NCI-H774 (cell line): ENCODE measurements at places on chromosomes 12 and 14.
A peak's percentile ranks its signal among the peaks of the same experiment; 100 is the strongest.

- DNase-seq, result no peak
These were observed 10.2 kb downstream of the SPRYD3 start for GRCh38 chr12:53068811-53069585.

DNA sequence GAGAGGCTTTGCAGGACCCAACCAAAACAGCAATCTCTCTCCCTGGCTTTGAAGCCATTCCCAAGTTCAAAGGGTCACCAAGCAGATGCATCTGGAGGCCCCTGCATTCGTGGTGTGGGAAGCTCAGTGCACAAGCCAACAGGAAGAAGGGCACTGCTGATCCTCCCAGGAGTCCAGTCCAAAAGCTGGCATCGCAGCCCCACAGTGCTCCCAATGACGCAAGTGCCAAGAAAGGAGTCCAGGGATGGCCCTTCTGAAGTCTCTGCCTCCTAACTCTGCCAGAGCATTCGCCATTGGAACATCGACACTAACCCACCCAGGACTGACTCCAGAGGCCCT is 25.1 kb downstream of the PXN start:
- DNase-seq, result no peak

GRCh38 chr12:47744005-47744651 is 14.6 kb downstream of the RAPGEF3 start:
- DNase-seq, result peak; percentile 60

DNA sequence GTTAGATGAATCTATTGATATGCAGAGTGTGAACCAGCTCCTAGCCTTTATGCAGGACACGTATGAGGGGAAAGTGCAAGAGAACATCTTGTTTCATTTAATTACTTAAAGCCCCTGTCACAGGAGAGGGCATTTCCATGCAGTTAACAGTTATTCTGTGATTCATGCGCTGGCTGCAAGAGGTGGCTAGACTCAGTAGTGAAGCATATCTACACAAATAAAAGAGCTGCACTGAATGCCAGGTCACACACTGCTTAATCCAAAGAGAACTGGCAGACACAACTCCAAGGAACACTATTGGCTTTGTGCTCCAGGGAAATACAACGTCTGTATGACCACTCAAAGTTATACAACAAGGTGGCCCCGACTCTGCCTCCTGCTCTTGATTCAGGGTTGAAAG is 394.1 kb downstream of the C12orf75 start:
- DNase-seq, result no peak

DNA sequence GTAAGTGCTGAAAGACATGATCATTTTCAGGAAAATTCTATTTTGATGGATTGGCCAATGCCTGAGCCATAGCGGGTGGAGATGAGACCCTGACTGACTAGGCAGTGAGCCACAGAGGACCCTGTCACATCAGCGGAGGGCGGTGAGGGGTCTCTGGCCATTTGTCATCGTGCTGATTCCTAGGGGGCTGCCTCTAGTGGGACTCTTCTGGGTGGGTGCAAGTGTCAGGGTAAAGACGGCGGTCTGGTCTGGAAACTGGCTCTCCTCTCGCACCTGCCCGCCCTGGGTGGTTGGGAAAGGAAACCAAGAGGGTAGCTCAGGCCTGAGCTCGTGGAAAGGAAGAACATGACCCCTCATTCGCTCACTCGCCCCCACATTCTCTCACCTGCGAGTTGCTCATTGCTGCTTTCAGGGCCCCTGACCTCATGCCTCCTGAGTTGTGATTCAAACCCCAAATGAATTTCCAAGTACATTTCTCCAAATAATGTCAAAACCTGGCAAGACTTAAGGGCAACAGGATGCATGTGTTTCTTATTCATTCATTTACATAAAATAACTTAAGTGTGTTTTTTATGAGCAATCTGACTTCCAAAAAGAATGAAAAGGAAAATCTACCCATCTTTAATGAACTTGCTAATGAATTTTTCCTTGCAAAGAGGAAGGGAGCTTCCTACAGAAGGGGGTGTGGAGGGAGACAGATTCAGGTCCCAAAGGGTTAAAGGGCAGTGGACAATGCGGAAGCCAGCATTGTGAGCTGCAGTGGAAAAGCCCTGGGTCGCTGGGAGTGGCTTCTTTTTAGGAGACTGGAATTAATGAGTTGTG is 12.8 kb downstream of the MEG3 start:
- DNase-seq, result no peak

DNA sequence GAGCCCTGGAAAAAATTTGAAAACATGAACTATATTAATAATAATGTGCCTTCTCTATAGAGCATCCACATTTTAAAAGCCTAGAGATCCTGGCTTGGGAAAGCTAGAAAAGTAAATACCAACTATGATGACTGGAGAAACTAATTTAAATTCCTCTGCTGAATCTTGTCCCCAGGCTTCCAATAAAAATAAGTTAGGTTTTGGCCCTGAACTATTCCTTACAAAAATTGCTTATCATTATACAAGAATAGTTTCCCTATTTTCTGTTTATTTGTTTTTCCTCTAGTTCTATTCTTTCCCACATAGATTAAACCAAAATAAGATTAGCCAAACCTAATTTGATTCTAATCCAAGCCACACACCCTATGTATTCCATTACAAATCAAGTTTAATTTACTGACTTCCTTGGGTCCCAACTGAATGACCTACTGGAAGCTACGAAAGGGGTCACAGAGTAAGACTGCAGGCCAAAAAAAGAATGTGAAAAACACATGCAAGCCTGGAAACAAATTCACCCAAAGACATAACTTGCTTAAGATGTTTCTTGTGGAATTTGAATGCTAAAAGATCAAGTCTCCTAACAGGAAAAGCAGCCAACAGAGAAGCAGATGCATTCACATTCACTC is 133.0 kb downstream of the PAWR start:
- no peak for DNase-seq

- no peak for DNase-seq
These were observed 53.7 kb upstream of the PLEKHA5 start for GRCh38 chr12:19075711-19076340.

DNA sequence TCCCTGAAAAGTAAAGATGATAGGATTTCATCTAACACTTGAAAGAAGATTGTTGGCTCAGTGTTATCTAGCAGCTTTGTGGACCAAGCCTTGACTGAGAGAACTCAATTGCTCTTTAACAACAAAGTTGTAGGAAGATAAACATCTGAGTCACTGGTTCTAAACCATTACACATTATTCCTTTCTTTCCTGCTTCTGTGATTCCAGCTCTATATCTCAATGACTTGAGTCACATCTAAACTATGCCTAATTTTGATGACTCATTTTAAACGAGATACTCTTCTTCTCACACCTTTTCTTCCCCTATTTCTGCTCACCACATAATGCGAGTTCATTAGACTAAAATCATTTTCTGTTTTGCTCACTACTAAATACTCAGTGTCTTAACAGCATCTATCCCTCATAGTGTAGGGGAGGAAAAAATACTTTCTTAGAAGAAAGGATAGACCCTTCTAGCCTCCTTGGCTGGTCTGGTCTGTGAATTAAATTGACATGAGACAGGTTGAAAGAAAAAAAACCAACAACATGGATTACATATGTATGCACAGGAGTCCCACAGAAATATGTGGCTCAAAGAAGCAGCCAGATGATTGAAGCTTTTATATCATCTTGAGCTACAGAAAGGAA is 201.4 kb downstream of the C12orf50 start:
- DNase-seq, result no peak

GRCh38 chr12:98154850-98155249 is 360.5 kb upstream of the TMPO start:
- peak; percentile 36 for DNase-seq

DNA sequence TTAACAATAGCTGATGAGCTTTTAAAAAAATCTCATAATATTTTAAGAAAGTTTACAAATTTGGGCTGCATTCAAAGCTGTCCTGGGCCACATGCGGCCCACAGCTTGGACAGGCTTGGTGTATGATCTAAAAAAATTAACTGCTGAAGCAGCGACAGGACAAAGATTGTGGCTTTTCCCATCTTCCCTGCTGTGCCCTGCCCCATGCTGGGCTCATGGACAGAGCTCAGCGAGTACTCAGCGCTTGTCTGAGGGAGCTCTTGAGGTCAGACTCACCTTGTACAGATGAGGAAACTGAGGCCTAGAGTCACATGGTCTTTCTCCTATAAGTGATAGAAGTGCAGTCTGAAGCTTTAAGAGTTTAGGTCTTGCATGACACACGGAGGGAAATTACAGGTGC is 15.0 kb downstream of the EVL start:
- no peak for DNase-seq

DNA sequence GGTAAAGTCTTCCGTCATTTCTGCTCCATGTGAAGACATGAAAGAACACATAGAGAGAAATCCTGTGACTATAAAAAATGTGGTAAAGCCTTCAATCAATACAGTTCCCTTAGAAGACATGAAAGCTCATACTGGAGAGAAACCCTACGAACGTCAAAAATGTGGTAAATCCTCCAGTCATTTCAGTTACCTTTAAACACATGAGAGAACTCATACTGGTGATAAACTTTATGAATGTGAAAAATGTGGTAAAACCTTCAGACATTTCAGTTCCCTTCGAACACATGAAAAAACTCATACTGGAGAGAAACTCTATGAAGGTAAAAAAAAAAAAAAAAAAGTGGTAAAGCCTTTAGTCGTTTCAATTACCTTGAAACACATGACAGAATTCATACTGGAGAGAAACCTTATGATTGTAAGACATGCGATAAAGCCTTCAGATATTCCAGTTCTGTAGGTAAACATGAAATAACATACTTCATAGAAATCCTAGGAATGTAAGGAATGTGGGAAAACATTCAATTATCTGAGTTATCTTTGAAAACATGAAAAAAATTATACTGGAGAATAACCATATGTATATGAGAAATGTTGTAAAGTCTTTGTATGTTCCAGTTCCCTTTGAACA is 60.4 kb downstream of the MAP4K5 start:
- no peak for DNase-seq

GRCh38 chr12:90028635-90029051 is 320.0 kb upstream of the ATP2B1 start:
- no peak for DNase-seq

- no peak for DNase-seq
These were observed 642 bp upstream of the PHC1 start for GRCh38 chr12:8913702-8914032.

DNA sequence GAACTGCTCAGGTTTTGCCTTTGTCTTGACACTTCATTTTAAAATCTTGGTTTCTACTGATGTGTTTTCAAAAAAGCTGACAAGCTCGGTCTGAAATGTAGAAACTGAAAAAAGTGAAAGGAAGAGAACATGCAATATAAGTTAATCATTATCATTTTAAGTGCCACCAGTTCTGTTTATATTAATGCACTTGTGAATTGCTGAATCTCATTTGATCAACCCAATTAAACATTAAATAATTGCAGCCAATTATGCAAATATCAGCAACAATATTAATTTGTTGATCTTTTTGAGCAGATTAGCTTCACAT is 133.8 kb downstream of the BCAT1 start:
- DNase-seq, result no peak

DNA sequence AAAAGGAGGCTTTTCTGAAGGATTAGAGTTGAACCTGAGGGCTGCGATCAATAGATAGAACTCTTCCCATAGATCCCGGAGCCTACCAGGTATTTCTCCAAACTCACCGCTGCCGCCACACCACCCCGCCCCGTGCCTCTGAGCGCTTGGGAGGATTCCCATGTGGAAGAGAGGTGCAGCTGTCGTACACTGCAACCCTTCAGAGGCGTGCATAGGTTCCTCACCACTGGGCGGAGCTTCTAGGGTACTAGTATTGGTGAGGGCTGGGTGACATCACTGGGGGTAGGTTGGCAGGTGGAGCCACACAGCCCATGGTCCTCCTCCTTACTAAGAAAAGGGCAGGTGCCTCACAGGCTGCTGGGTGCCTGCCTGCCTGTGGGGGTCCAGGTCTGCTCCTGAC is 127.0 kb downstream of the TSPAN9 start:
- DNase-seq, result peak; percentile 97

DNA sequence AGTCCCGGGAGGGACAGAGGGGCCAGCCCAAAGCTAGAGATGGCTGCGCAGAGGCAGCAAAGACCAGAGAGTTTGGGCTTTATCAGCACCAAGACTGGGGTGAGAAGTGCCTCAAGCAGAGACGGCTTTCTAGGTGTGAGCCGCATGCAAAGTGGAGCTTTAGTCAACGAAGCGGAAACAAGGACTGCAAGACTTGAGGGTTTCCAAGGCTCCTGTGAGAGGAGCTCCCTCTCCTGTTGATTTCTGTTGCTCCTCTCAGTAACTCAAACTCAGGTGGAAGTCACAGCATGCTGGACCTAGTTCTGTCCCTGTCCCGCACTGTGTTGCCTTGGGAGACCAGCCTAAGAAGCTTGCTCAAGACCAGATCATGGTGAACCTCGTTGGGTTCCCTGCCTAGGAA is 327.8 kb downstream of the MED13L start:
- no peak for DNase-seq

- DNase-seq, result peak; percentile 10
These were observed 463.6 kb upstream of the CCDC196 start for GRCh38 chr14:66022526-66022925.

DNA sequence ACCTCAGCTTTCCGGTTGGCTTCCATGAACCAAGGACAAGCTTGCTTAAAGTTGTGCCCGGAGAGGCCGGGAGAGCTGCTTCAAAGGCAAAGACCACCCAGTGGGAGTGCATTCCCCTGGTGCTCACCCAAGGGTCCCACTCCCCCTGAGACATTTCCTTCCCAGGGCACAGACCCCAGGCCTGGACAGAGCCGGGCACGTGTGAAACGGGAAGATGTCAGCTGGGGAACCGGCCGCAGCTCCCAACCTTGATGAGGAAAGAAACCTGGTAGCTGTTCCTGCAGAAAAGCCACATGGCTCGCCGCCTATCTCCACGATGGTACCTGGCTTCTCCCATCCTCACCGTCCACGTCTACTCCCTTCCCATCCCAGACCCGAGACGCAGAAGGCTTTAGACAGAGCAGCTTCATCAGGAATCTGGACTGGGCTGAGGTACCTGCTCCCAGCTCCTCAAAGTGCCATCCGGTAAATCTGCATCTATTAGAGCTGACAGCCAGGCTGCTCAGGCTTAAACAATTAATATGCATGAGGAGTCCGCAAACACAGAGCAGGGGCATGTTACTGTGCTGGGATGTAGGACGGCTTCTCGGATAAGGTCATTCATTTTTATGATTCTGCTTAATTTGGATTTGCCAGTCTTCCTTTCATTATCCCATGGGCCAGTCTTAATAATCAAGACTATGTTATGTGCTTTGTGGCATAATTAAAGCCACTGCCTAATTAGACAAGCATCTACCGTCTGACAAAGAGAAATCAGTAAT is 53.1 kb downstream of the GALNT9 start:
- no peak for DNase-seq

DNA sequence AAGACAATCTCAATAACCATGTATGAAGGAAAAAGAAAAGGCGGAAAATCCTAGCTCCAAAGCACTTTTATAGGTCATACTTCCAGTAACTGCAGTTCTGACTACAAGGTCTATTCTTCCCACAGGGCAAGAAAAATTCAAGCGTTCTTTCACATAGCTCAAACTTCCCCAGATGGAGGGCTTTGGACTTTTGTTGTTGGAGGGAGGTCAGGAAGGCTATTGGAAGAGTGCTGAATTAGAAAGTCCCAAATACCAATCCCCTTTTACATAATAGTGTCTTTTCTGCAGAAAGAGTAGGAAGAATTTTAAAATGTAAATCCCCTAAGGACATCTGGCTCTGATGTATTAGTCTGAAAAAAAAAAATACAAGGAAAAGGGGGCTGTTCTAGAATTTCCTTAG is 309.4 kb downstream of the MDGA2 start:
- DNase-seq, result no peak
